SW480 (cell line): ENCODE measurements at places on chromosomes 7 and 10.

- no peak for DNase-seq
These were observed 13.2 kb upstream of the EVX1 start for GRCh38 chr7:27229448-27229847.

- DNase-seq = no peak
These were observed 727.8 kb downstream of the GRM8 start for GRCh38 chr7:126524967-126525366.

GRCh38 chr10:112140110-112140970 lies 43.2 kb downstream of the GPAM start:
- DNase-seq = peak; percentile 81

GRCh38 chr10:72026278-72027111 lies 61.9 kb downstream of the SPOCK2 start:
- DNase-seq = no peak

- DNase-seq = no peak
These were observed 163.0 kb upstream of the CCDC6 start for GRCh38 chr10:60069311-60069710.

DNA sequence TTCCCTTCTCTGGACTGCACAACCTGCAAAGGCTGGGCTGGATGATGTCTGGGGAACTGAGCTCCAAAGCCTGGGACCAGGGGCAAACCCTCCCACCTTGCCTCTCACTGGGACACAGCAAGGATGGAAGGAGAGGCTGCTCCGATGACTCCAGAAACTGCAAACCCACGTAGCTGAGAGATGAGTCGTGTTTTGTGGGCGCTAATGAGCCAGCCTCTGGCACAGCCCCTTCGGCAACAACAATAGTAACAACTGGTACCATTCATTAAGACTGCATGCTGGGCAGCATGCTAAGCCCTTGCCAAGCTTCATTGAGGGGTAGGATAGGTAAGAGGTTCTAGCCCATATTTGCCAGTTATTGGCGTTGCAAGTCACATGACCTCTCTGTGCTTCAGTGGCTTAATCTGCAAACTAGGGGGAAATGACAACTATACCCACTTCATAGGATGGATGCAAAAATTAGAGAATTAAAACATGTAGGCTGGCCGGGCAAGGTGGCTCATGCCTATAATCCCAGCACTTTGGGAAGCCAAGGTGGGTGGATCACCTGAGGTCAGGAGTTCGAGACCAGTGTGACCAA lies 145.9 kb downstream of the SH3PXD2A start:
- peak; percentile 45 for DNase-seq

DNA sequence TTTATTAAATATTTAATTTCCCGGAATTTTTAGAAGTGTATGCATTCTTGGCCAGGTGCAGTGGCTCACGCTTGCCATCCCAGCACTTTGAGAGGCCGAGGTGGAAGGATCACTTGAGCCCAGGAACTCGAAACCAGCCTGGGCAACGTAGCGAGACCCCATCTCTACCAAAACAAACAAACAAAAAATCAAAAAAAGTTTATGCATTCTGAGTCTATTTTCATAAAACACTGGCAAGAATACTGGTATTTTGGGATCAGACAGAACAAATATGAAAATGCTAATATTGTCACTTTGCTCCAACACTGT lies 440.8 kb upstream of the FOXK1 start:
- no peak for DNase-seq

DNA sequence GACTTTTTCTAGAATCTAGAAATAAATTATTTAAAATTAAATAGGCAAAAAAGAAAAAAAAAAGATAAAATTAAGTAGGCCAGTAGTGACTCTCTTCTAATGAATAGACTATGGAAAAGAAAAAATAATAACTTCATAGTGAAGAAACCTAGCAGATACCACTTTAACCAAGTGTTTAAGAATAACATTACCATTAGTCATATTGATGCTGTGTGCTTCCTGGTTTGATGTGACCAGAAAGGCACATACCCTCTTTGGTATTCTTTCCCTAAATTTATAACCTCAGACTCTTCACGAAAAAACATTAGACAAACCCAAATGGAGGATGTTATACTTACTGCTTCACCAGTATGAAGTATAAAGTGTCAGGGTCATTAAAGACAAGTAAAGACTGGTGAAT lies 42.6 kb downstream of the KIF20B start:
- DNase-seq = no peak

- DNase-seq = no peak
These were observed 749.1 kb upstream of the LRRTM3 start for GRCh38 chr10:66176772-66177171.

GRCh38 chr7:158238616-158239289 lies 348.9 kb downstream of the PTPRN2 start:
- DNase-seq = no peak

DNA sequence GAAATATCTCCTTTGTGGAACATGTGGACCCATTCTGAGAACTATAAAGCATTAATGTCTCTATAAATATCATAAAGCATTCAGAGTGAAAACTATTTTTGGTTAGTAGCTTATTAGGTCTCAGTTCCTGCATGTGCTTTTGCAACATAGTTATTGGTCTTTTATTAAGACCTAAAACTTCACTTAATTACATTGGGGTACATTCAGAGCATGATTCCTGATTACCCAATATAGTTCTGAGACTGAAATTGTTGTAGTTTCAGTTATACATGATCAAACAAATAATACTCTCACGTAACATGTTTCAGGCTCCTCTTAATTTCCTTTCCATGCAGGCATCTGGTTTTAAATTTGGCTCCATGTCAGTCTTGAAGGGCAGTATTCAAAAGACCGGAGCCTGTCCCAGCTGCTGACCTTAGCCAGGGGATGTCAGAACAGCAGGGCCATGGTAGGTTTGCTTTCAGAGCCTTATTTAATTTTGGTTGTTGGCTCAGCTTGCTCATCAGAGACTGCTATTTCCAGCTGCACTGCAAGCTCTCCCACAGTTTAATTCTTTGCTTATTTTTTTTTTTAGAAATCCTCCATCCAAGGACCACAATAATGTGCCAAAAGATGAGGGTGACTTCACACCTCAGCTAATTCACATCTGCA lies 447.8 kb upstream of the FZD8 start:
- DNase-seq = no peak

DNA sequence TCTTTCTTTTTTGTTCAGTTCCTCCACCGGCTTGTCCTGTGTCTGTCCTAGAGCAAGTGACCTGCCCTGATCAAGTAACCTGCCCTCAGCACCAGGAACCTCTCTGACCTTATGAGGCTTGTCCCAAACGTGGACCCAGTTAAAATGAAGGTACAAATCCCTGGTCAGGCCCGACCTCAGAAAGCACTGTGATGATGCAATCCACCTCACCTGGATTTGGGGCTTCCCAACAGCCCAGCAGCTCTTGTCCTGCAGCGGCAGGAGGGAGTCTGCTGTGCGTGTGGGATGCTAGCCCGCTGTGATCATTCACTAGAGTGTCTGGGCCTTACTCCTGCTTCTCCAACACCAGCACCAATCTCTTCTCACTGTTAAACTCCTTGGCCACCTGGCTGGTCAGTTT lies 11.2 kb downstream of the COL17A1 start:
- DNase-seq = no peak

DNA sequence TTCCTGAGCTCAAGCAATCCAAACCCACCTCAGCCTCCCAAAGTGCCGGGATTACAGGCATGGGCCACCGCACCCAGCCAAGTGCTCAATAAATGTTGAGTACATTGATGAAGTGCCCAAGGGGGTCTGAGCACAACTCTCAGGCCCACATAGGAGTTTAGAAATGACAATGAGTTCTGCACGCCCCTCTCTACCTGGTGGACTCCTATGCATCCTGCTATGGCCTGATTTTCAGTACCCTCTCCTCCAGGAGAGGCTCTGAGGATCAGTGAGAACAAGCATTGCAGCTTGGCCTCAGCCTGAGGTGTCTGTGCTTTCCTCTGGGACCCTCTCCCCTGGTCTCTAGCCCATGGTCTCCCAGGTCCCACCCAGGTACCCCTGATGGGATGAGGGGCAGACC lies 20.9 kb upstream of the GRIFIN start:
- no peak for DNase-seq

DNA sequence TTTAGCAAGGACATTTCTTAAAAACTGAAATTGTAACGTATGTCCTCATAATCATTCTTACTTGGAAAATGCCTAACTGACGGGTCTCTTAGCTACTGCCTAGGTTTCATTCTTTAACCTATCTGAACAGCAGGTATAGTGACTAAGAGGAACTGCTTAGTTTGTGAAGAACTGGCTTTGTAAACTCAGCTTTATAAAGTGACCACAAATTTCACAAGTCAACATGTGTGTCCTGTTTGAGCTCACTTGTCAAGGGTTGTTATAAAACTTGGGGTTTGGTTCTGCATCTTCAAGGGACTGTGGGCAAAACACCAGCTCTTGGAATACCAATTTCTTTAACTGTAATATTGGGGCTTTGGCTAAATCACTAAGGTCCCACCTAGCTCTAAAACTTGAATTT lies 32.2 kb downstream of the MRPS33 start:
- no peak for DNase-seq

- DNase-seq = no peak
These were observed 320.3 kb upstream of the FOXK1 start for GRCh38 chr7:4361774-4362173.

- DNase-seq = no peak
These were observed 21.2 kb downstream of the PRKCQ start for GRCh38 chr10:6558759-6559461.

DNA sequence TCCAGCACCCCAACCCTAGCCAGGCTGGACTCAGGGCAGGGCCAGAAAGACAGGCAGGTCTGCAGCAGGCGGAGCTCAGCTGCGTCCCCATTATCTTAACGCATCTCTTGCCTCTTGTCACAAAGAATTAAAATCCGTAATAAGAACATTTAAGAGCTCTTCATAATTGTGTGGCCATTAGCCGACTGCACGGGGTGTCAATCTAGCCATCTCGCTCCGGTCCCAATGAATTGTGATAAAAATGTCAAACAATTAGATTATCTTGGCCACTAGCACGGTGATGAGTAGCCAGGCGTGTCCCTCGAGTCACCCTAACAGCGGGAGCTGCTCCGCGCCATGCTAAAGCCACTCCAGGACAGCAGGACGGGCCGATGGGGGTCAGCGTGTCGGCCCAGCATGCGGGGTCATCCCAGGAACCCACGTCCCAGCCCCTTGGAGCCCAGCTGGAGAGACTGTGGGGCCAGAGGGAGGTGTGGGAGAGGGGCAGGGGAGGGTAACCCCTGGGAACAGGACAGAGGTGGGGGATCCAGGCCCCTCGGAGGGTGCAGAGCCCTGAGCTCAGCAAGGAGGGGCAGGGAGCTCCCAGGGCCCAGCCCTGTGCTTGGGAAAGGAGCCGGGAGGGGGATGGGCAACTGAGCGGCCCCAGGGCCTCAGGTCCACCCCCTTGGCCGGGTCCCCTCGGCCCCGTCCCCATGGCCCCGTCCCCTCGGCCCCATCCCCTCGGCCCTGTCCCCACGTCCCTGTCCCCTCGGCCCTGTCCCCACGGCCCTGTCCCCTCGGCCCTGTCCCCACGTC lies 17.7 kb upstream of the NKX6-2 start:
- DNase-seq = no peak

DNA sequence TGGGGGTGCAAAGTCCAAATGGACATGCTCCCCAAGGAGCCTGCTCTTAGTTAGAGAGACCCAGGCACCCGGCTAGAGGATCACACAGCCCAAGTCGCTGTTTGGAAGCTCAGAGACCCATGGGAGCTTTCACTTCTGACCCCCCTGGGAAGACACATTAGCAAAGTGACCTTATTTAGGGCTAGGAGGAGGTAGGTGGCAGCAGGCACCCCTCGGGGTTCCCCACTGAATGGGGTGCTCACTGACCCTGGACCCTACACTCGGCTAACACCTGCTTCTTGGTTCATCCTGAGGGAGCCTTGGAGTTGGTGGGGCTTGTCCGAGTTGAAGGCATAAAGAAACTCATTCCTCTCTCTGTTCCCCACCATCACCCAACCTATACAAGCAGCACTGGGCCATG lies 27.1 kb upstream of the HABP2 start:
- no peak for DNase-seq

DNA sequence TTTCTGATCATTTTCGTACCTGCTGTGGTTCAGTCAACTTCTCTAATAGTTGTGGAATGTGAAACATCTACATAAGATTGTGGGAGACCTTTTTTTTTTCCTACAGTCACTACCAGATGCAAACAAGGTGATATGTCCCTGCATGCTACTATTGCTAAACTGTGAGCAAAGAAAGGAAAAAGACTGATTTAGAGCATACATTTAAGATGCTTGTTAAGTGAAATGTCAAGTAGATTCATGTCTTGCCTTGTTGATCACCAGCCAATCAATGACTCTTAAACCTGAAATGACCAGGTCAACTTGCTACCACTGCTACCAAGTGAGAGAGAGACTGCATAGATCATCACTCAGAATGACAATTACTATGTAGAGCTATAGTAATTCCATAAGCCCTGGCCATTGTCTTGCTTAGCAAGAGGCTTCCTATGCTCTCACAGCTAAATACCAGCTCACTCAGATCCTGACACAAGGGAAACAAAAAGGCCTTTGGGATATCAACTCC lies 84.3 kb upstream of the SKAP2 start:
- DNase-seq = no peak

- peak; percentile 82 for DNase-seq
These were observed 650 bp upstream of the TM9SF3 start for GRCh38 chr10:96587264-96588059.

DNA sequence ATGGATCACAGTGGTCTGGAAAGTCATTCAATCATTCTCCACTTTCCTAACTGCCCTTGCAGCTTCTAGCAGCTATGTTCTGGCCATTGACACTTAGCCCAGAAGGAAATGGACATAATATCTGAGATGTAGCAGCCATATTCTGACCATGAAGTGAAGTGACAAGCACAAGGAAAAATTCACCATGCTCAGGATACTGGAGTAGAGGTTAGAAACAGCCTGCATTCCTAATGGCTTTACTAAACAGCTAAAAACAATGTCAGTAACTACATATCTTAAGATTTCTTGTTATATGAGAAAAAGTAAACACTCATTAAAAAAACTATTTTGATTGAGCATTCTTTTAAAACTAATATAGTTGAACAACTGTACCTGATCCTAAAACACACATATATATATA lies 443.8 kb downstream of the MAGI2 start:
- no peak for DNase-seq

DNA sequence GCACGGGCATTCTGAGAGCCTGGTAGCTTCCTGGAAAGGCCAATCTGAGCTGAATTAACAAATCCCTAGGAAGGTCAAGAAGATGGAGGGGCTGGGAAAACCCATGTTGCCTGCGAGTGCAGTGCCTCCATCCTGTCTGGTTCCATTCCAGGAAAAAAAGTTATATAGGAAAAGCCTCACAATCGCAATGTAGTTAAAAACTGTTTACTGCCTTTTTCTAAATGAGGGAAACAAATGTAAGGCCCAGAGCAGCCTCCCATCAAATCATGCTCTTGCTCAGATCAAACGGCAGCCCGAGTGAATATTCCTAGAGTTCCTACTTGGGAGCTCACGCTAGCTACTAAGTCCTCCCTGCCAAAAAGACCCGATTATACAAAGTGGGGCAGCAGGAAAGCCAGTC lies 179.9 kb downstream of the KCNMA1 start:
- DNase-seq = no peak

GRCh38 chr7:65230231-65230630 lies 143.4 kb upstream of the ZNF92 start:
- DNase-seq = no peak

GRCh38 chr10:113993489-113993991 lies 50.1 kb upstream of the ADRB1 start:
- peak; percentile 17 for DNase-seq

GRCh38 chr10:131857156-131858117 lies 43.4 kb upstream of the PPP2R2D start:
- no peak for DNase-seq

- no peak for DNase-seq
These were observed 217.7 kb upstream of the ETV1 start for GRCh38 chr7:14207138-14207537.
